Thoracic aorta (tissue), 2 donors: ENCODE measurements at places on chromosomes 13 and 19. TPM values are rescaled to one million over a fixed set of nuclear protein-coding genes. Genes with fewer than 3 reads are reported as not detected.
A peak's percentile ranks its signal among the peaks of the same experiment; 100 is the strongest.

DNA sequence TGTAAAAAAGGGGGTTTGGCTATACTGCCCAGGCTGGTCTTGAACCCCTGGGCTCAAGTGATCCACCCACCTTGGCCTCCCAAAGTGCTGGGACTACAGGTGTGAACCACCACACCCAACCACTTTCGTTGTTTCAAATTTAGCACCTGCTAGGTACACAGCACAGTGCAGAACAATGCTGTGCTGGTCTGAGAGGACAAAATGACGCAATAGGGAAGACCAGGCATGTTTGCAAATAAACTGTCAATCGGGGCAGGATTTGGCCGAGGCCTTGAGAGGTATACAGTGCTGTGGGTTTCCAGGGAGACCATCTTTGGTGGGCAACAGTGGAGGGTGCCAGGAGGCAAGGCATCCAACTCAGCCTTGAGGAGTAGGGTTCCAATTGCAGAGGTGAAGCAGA is 37.0 kb downstream of the ATP12A start:
- H3K4me3 ChIP-seq = no peak overlapping the region
- no peaks in the 10 kb centered on the region for H3K36me3 ChIP-seq
- H3K27me3 ChIP-seq = no peaks in the 10 kb centered on the region
- H3K27ac ChIP-seq = no peak overlapping the region
- no peak for DNase-seq

GRCh38 chr19:42279902-42280814 is 11.1 kb downstream of the CIC start:
- peaks cover 73% of the 10 kb centered on the region for H3K4me1 ChIP-seq
- peak overlapping the region; percentile 81 for H3K4me3 ChIP-seq
- H3K27ac ChIP-seq = peak overlapping the region; percentile 91
- peak; percentile 87 for DNase-seq
- H3K36me3 ChIP-seq = peaks cover 3% of the 10 kb centered on the region

GRCh38 chr13:19158006-19158405 is 23.6 kb downstream of the TUBA3C start:
- H3K4me1 ChIP-seq = no peaks in the 10 kb centered on the region
- H3K27me3 ChIP-seq = no peaks in the 10 kb centered on the region
- no peak for DNase-seq
- H3K27ac ChIP-seq = no peak overlapping the region
- no peaks in the 10 kb centered on the region for H3K36me3 ChIP-seq

GRCh38 chr19:37719927-37720265 is 335 bp upstream of the ZNF607 start:
- peak overlapping the region; percentile 63 for H3K27ac ChIP-seq
- H3K27me3 ChIP-seq = no peaks in the 10 kb centered on the region
- DNase-seq = no peak

The MAST1 gene
- total RNA-seq = not detected

DNA sequence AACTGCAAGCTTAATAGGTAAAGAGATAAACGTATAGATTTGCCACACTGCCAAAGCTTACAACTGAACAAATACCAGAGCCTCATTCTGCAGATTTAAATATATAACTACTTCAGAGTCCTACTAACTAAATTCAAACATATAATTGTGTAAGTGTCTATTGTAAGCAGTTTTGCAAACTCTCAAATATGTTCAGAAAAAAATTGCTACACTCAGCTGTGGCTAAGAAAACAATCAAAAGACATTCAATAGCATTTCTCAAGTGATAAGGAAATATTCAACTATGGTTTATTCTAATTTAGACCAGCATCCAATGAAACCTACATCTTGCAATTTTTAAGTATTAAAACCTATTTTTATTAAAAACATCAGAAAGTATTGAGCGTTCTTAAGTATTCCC is 202.4 kb downstream of the KCTD12 start:
- H3K4me1 ChIP-seq = peaks cover 21% of the 10 kb centered on the region
- H3K4me3 ChIP-seq = no peak overlapping the region
- DNase-seq = no peak
- H3K27ac ChIP-seq = no peak overlapping the region
- H3K36me3 ChIP-seq = no peaks in the 10 kb centered on the region

- DNase-seq = peak; percentile 52
- H3K27ac ChIP-seq = no peak overlapping the region
- no peaks in the 10 kb centered on the region for H3K4me1 ChIP-seq
- no peaks in the 10 kb centered on the region for H3K27me3 ChIP-seq
Measured at GRCh38 chr19:38949580-38950367, 19.0 kb downstream of the MRPS12 start.

DNA sequence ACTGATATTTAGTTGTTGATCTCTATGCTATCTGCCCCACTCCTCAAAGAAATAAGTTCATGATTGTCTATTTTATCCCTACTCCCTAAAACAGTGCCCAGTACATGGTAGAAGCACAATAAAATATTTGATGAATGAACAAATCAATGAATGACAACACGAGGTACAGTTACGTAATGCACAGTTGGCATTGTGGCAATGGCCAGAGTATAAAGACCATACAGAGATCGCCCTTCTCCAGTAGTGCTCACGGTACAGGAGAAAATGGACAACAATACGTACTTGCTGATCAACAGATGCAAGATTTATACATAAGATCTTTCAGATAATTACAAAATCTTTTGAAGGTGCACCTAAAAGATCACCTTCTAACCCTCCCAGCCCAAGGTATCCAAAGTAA is 225.4 kb downstream of the KLF12 start:
- H3K4me3 ChIP-seq = no peak overlapping the region
- DNase-seq = no peak
- H3K4me1 ChIP-seq = peaks cover 22% of the 10 kb centered on the region
- no peaks in the 10 kb centered on the region for H3K36me3 ChIP-seq

DNA sequence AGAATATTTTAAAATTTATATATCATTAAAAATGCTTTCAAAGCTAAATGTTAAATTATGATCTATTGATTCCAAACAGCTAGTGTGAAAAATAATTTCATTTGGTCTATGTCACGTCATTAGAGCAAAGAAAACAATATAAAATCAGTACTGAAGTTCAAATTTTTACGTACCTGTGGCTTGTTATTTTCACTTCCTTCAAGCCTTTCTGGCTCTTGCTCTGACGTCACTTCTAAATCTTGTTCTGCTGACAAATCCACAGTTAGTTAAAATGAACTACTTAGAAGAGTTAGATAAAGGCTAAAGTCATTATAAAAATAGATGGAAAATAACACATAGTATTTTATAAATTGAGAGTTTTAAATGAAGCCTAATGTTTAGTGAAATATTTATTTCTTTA is 147.7 kb upstream of the TUBA3C start:
- no peak overlapping the region for H3K4me3 ChIP-seq
- no peaks in the 10 kb centered on the region for H3K27me3 ChIP-seq
- H3K4me1 ChIP-seq = no peaks in the 10 kb centered on the region
- H3K36me3 ChIP-seq = no peaks in the 10 kb centered on the region
- DNase-seq = no peak

GRCh38 chr13:91889641-91890040 is 491.2 kb downstream of the GPC5 start:
- no peak overlapping the region for H3K27ac ChIP-seq
- H3K27me3 ChIP-seq = no peaks in the 10 kb centered on the region
- H3K36me3 ChIP-seq = no peaks in the 10 kb centered on the region
- H3K4me3 ChIP-seq = no peak overlapping the region

DNA sequence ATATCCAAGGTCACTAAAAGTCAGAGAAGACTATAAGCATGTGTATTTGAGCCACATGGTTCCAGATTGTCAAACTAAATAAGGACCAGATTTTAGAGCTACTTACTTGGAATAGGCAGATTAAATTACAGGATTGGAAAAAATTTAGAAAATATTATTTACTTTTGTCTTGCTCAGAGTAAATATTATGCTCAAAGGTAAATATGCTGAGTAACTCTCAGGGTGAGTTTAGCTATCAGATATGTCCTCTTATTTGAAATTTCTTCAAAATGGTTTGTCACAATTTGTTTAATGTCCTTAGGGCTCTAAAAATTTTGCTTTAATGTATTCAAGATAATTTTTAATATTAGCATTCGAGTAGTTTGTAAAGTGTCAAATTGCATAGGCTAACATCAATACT is 2455.2 kb downstream of the PCDH9 start:
- no peaks in the 10 kb centered on the region for H3K4me1 ChIP-seq
- no peak overlapping the region for H3K27ac ChIP-seq
- no peaks in the 10 kb centered on the region for H3K27me3 ChIP-seq
- no peaks in the 10 kb centered on the region for H3K36me3 ChIP-seq
- DNase-seq = no peak
